Effector memory CD4-positive, alpha-beta T cell (primary cell): ENCODE measurements at places on chromosomes 11 and 22.

GRCh38 chr11:86934926-86935579, 20.1 kb downstream of the FZD4 start:
- DNase-seq: no peak
- H3K27ac ChIP-seq: no peak overlapping the region
- H3K27me3 ChIP-seq: no peaks in the 10 kb centered on the region
- H3K4me1 ChIP-seq: no peaks in the 10 kb centered on the region

DNA sequence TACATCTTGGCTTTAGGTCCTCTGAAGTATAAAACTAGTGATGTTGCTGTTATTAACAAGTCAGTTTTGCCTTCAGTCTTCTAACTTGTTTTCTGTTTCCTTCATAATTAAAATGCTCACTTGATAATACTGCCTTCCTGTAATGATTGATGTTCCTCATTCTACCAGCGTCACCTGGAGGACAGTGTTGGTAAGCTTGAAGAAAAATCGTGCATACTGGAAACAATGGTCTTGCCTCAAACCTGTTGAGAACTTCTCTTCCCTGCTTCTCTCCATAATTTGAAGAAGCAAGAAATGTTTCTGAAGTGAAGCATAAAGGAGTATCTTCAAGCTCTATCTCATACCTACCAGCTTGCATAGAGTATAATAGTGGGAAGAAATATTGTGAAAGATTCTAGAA, 3.0 kb downstream of the YWHAH start:
- peak overlapping the region; percentile 27 for H3K27ac ChIP-seq
- H3K4me3 ChIP-seq: no peak overlapping the region

GRCh38 chr11:2762451-2762850, 62.7 kb upstream of the KCNQ1OT1 start:
- DNase-seq: no peak
- no peak overlapping the region for H3K27ac ChIP-seq
- H3K36me3 ChIP-seq: no peaks in the 10 kb centered on the region
- H3K4me1 ChIP-seq: no peaks in the 10 kb centered on the region

DNA sequence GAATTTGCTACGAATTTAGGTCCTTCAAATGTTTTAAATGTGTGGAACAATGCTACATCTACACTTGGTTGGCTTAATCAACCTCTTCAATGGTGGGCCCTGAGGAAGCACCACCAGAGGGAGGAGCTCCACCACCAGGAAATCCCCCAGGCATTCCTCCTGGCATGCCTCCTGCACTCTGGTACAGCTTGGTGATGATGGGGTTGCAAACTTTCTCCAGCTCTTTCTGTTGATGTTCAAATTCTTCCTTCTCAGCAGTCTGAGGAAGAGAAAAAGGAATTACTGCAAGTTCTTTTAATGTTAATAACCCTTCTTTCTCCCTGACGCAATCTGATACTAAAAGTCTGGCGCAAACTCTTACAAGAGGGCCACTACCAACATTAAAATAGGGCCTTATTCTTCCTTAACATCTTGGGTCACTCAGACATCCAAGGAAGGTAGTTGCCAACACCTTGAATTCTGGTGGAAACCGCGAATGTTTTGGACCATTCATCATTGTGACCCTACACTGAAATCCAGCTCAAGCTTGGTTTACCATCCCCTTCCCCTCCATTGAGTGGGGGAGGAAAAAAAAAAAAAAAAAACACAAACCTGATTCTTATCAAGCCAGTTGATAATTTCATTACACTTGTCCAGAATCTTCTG, 4.2 kb downstream of the HSPA8 start:
- H3K4me1 ChIP-seq: peaks cover 49% of the 10 kb centered on the region
- DNase-seq: peak; percentile 17
- H3K27me3 ChIP-seq: no peaks in the 10 kb centered on the region
